ENCODE measurements at places on chromosomes 7 and 10.

- DNase-seq: no peak
Observed at GRCh38 chr10:29266641-29267040, 22.2 kb upstream of the LYZL1 start.

DNA sequence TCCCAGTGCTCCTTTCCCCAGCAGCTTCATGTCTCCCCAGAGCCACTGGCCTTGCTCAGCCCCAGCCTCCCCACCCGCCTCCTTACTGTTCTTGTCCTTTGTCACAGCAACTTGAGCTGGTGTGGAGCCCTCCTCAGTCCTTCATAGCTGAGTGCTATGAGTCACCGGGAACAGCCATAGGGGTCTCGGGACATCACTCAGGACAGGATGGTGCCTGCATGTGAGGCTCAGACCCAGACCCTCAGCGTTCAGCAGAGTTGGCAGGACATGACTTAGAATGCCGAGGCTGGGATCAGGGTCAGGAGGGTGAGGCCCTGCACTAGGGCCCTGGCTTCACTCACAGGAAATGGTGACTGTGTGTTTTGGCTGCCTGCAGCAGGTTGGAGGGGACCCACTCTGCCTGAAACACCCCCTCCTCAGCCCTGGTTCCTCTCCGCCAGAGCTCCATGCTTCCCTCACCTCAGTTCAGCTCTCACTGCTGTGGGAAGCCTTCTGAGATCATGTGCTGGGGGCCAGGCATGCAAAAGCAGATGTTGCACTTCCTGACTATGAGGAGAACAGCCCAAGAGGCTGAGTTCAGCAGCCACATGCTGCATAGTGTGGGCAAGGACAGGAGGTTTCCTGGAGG, 40.7 kb upstream of the GJD4 start:
- DNase-seq: no peak

DNA sequence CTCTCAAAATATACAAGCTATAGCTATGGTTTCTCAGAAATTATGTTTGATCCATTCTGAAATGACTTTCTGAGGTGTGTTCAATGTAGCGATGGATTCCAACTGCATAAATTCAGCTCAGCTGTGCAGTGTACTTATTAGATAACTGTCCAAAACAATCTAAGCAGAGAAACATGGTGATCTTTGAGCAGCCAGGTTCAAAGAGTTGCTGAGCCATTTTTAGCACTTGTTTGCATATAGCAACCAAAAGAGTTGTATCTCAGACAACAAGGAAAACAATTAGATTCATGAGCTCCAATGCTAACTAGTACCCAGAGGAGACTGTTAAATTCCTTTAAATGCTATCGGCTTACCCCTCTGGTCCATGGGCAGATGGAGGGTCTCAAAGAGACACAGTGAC, 15.9 kb upstream of the KCNIP2 start:
- no peak for DNase-seq

DNA sequence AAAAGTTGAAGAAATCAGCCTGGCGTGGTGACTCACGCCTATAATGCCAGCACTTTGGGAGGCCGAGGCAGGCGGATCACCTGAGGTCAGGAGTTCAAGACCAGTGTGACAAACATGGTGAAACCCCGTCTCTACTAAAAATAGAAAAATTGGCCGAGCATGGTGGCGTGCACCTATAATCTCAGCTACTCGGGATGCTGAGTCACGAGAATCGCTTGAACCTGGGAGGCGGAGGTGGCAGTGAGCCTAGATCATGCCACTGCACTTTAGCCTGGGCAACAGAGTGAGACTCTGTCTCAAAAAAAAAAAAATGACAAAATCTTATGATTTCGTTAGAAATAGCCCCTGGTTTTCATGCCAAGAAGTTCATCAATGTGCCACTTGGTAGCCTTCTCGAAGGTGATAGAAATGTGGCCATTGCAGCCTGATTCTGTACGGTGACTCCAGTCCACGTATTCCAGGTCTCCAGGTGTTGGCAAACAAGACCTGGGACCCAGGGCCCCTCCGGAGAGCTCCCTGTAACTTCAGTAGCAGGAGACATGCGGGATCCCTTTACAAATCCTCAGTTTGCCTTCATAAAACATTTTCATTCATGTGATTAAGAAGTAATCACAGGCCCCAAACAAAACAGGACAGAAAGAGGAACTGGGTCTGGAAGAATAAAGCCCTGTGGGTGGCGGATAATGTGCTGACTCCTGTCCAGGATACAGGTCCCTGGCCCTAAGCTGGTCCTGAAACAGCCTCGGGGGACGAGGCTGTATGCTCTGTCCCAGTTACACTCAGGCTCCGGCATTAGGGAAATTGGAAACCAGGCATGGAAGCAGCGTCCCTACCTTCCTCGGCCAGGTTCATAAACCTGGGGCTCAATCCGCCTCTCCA, 207.3 kb upstream of the SH2B2 start:
- no peak for DNase-seq

DNA sequence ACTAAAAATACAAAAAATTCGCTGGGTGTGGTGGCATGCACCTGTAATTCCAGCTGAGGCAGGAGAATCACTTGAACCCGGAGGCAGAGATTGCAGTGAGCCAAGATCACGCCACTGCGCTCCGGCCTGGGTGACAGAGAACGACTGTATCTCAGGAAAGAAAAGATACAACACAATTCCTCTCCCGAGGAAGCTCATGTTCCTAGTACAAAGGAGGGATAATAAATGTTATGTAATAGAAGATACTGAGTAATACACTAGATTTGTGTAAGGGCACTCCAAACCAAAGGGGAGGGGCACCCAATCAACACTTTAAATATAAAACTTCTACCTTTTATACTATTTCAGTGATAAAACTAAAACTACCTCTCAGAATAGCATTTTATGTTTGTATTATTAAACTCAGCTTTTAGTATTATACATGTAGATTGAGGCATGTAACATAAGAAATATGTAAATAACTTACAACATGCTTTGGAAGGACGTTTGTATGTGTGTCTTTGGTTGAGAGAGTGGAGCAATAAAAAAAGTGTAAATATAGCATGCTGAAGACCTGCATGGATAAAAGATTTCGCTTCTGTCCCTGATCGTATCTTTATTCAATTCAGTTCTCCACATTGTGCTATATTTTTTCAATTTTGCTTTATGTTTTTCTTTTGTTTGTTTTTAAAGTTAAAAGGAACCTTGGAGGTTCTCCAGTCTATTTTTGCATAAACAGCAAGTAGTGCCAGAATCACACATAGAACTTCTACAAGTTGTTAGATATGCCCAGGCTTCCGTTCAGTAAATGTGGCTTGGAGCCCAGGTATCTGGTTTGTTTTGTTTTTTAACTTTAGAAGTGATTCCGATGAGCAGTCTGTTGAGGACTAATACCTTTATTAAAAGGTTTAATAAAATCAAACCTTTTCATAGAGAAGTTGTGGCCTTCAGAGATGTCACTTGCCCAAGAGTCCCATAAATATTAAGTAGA, 71.9 kb downstream of the WAC start:
- DNase-seq: no peak

GRCh38 chr10:29470843-29471543, 163.8 kb downstream of the SVIL start:
- DNase-seq: no peak

DNA sequence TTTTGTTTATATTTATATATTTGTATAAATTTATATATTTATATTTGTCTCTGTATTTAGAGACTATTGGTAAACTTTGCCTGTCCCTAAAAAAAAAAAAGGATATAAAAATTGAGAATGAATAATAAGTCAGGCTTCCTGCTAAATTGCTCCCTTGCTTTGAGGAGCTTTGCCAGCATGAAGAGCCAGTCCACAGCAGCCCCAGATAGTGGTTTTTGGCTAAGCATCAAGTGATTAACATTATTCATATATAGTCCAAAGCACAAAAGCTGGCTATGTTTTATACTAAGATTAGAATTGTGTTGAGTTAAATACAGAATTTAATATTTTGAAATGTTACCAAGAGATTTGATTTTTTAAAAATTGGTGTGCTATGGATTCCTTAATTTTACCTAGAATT, 264.9 kb upstream of the FERD3L start:
- no peak for DNase-seq

DNA sequence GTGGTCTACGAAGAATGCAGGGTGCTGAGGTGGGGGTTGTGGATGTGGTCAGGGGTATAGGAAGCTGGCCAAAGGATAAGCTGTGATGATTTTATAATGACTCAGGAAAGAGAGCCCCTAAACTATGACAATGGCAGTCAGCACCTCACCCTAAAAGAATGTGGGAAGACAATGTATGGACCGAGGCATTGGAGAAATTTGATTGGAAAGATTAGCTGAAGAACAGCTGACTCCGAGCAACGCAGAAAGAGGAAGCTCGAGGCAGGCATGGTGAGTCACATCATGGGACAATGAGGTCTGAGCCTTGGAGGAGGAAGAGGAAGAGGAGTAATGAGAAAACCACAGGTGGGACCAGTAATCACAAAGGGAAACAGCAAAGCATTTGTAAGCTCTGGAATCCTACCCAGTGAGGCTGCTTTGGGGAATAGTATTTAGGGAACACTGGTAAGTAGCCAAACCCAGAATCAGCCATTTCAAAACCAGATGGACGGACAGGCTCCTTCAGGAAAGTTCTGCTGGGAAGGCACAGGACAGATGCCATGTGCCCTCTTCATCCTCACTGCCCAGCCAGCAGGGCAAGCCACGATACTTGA, 295.4 kb downstream of the PRPF18 start:
- DNase-seq: no peak

DNA sequence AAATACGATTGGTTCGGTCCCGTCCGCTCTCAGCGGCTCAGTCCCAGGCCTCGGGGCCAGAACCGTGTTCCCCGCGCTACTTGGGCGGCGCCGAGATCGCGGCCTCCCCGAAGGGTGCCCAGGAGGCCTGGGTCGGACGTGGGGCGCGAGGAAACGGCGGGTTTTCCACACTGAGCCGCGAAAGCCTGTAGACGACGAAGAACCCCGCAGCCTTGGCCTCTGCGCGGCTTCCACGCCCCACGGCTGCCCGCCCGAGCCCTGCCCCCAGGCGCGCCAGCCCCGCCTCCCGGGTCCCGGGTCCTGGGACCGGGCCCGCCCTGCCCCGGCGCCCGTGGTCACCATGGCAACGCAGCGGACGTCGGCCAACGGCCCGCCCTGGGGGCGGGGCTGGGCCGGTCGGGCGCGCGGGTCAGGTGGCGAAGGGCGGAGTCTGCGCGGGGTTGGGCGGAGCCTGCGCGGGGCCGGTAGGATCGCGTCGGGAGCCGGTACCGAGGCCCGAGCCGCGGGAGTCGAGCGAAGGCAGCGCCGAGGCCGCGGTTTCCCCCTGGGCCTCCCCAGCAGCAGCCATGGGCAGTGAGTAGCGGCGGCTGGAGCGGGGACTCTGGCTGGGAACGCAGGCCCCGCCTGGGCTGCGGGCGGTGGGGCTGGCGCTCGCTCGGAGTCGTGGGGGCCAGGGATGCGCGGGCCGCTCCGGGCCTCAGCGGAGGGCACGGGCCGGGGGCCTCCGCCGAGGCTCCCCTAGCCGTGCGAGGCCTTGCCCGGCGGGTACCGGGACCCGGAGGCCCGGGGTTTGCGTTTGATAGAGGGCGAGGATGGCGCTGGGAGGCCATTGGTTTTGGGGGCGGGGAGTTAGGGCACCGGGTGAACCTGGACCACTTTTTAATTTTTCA, at the start of gene SEC61A2:
Gene SEC61A2 (plus strand): TSS at position 456 of the 890 bp plus-strand sequence. CDS start 111 bp downstream, at position 567.
- DNase-seq: peak; percentile 88

- no peak for DNase-seq
Observed at GRCh38 chr7:132656846-132657776, 80.8 kb upstream of the PLXNA4 start.

GRCh38 chr7:135375908-135376699, 133.8 kb downstream of the CNOT4 start:
- no peak for DNase-seq

DNA sequence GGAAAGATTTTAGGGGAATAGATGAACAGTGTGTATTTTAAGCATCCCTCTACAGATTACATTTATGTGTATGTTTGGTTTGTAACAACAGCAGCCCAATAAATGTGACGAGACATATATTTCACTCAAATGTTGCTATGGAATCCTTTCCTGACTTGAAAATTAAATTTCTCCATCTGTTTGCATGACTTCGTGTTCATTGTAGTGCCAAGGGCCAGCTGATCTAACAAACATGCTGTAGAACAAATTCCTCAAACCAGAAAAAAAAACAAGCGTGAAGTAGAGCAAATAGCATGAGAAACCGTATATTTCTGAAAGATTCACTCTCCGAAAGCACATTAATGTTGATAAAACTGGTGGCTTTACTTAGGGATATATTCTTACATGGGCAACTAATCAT, 87.8 kb downstream of the NRCAM start:
- no peak for DNase-seq

GRCh38 chr7:95198863-95199262, 125.5 kb downstream of the PON1 start:
- DNase-seq: no peak

DNA sequence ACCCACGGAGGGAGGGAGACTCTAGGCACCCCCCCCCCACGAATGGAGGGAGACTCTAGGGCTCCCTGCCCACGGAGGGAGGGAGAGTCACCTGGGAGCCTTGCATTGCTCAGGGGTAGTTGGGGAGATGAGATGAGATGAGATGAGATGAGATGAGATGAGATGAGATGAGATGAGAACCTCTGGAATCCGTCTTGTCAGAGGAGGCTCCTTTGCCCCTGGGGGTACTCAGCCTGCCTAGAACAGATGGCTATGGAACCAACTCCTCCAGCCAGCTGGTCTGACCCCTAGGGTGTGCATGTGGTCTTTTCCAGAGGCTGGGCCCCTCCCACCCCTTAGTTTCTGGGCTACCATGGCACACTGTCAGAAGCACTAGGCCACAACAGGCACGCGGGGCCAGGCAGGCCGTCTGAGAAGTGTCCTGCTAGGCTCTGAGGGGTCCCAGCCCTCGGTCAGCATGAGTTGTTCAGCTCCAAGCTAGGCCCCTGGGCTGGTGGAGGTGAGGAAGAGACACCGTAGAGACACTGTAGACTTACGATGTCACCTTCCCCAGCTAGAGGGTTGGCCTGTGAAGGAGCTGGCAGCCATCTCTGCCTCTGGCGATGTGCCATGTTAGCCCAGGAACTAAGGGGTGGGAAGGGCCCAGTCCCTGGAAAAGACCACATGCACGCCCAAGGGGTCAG, 8.8 kb downstream of the TSPAN15 start:
- DNase-seq: no peak

DNA sequence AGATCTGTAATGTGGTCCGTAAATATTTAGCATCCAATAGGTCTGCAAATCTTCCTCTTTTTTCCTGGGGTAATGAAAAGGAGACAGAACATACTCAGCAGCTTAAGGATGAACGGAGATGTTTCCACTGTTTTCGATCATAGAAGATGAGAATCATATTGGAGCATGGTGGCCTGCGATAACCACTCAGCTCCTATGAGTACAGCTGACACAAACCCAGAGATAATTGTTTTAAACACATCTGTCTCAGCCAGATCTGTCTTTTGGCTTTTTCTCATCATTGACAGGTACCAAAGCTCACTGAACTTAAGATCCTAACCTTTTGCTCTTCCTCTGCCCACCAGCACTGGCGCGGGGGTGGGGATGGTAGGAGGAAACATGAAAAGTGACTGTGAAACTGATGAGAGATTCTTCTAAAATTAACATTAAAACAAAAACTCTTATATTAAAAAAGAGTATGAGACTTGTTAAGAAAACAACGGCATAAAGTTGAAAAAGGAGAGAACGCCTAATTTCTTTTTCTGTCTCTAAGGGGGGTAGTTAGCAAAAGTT, 71.0 kb downstream of the SVOPL start:
- no peak for DNase-seq
